ENCODE measurements at places on chromosomes 12 and 14.

DNA sequence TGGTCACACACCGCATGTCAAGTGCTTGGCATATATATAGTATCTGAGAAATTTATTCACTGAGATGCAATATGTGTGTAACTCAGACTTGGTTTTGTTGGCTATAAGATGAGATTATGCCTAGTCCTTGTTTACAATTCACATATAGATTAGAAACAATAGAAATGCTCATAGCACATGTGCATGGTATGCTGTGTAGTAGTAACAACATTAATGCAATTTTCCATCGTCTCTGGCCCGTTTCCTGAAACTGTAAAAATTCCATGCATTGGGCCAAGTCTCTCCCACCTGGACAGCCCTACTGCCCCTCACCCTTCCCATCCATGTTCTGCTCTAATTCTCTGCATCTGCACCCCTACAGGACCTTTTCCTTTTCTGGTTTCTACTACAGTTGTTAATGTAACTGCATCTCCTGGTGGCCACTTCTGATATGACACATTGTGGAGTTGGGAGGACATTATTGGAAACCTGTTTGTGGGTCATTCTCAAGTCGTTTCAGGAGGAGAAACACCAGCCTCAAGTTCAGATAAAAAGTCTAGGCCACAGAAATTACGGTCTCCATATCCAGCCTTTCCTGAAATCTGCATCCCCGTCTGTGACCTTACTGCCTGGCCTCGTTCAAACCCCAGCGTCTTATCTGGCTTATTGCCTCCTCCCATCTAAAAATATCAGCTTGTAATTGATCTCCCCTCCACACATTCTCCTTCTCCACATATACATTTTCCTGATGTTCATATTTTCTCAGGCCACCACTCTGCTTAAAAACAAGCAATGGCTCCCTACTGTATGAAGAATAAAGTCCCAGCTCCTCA lies 37.5 kb downstream of the EMP1 start:
- no peak for DNase-seq

DNA sequence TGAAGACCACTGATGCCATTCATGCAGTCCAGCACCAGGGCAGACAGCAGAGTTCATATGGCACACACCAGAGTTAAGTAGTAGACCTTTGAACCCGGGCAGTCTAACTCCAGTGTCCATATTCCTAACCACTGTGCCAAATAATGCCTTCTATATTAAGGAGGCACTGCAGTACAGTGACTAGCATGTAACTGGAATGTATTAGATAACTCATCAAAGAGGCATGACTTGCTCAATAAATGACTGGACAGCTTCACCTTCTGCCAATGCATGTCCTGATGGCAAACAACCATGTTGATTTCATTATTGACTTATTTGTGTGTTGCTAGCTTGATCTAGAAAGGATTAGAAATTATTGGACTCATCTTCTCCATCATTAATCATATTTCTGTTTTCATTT lies 40.2 kb downstream of the DACT1 start:
- DNase-seq, result no peak

DNA sequence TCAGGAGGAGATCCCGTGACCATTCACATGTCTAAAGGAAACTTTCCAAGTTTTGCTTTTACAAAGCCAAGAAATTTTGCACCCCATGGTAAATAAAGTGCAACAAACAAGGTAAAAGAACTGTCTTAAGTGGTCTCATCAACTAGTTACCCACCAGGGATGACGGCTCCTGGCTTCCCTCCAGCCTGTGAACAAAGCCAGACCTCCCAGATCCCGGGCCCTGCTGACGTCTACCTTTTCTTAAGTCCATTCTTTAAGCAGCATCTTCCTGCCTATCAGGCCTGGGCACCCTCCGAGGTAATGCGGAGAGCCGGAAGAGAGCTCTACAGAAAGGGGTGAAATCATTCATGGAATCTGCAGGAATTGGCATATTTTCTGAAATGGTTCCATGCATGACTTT lies 58.0 kb upstream of the DAAM1 start:
- DNase-seq, result no peak

GRCh38 chr14:77046721-77047120 lies 18.2 kb upstream of the IRF2BPL start:
- DNase-seq, result no peak

DNA sequence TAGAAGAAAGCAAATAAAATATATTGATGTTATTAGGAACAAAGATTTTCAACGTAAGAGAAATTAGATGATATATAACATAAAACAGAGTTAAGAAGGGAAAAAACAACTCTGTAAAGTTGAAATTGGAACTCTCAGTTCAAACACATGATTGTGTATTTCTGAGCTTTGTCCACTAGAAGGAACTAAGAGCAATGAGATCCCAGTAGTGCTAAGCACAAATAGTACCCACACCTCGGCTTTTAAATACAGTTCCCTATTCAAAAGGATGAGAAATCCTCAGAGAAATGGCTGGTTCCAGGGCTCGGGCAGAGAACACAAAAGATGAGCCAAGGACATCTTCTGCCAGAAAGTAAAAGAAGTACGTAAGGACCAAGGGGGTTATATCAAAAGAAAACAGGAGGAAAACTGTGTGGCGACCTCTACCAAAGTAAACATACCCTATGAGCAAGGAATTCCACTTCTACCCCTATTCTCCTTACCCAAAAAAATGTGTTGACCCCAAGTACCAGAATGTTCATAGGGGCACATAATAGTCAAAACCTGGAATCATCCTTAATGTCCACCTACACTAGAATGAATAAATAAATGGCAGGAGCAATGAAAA lies 96.6 kb downstream of the SPTSSA start:
- DNase-seq, result no peak

DNA sequence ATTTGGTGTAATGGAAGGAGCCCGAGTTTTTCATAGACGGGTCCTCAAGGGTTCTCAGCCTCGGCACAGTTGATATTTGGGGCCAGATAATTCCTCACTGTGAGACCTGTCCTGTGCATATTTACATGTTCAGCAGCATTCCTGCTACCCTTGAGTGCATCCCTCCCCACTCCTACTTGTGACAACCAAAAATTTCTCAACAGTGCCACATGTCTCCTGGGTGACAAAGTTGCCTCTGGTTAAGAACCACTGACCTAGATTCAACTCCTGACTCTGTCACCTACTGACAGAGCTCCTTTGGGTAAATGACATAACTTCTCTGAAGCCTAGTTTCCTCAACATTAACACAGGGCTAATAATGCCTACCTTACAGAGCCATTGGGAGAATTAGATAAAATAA lies 60.4 kb downstream of the TTC9 start:
- no peak for DNase-seq

Measured in stimulated activated effector memory CD8-positive, alpha-beta T cell treated with anti-CD3 and anti-CD28 coated beads, Interleukin-12 subunit alpha, Interleukin-12 subunit beta, amount 100 ng/mL, for 72 hours (primary cell).